ENCODE measurements at places on chromosomes 6 and 20. TPM values are rescaled to one million over a fixed set of nuclear protein-coding genes. Genes with fewer than 3 reads are reported as not detected.

The BPIFB2 gene
- not detected for total RNA-seq

The CCM2L gene
- total RNA-seq, result not detected

The HLA-DQB1 gene
- total RNA-seq, result 17.0 TPM

- DNase-seq, result no peak
- no peaks in the 10 kb centered on the region for H3K4me1 ChIP-seq
- peaks cover 6% of the 10 kb centered on the region for H3K27me3 ChIP-seq
- no peak overlapping the region for H3K27ac ChIP-seq
- no peaks in the 10 kb centered on the region for H3K36me3 ChIP-seq
- no peak overlapping the region for H3K4me3 ChIP-seq
Observed at GRCh38 chr20:51131811-51132210, 108.9 kb upstream of the KCNG1 start.

The GTSF1L gene
- total RNA-seq, result 0.73 TPM

- no peak overlapping the region for H3K27ac ChIP-seq
- DNase-seq, result no peak
- no peaks in the 10 kb centered on the region for H3K4me1 ChIP-seq
- no peaks in the 10 kb centered on the region for H3K27me3 ChIP-seq
- no peak overlapping the region for H3K4me3 ChIP-seq
Observed at GRCh38 chr20:61907081-61907891, 158.4 kb downstream of the TAF4 start.

DNA sequence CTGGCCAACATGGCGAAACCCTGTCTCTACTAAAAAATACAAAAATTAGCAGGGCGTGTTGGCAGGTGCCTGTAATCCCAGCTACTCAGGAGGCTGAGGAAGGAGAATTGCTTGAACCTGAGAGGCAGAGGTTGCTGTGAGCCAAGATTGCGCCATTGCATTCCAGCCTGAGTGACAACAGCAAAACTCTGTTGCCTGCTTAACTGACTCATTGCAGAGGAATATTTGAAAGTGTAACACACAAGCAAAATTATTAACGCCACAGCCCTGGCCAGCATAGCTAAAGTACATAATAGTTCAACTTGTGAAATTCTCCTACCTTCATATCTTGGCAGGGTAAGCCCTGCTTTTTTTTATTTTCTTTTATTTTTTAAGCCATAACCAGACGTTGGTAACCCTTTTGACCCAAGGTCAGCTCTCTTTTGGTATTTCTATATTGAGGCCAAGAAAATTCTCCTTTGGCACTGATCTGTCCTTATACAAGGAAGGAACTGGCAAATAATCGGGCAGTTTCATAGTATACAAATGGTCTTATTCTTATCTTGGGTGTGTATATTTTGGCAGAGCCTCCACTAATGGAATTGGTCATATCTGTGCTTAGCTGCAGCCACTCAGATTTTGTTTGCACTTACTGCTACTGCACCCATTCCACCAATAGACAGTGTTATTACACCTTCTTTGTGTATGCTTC is 4.0 kb upstream of the ADGRF5 start:
- H3K4me3 ChIP-seq, result no peak overlapping the region
- H3K36me3 ChIP-seq, result peaks cover 4% of the 10 kb centered on the region
- no peaks in the 10 kb centered on the region for H3K4me1 ChIP-seq
- H3K27me3 ChIP-seq, result peaks cover 5% of the 10 kb centered on the region
- no peak overlapping the region for H3K27ac ChIP-seq

- no peaks in the 10 kb centered on the region for H3K27me3 ChIP-seq
- H3K4me1 ChIP-seq, result peaks cover 11% of the 10 kb centered on the region
- no peak overlapping the region for H3K4me3 ChIP-seq
- DNase-seq, result no peak
- H3K36me3 ChIP-seq, result peaks cover 95% of the 10 kb centered on the region
- H3K27ac ChIP-seq, result peak overlapping the region; percentile 31
Observed at GRCh38 chr6:15518057-15518456, 144.8 kb downstream of the DTNBP1 start.

DNA sequence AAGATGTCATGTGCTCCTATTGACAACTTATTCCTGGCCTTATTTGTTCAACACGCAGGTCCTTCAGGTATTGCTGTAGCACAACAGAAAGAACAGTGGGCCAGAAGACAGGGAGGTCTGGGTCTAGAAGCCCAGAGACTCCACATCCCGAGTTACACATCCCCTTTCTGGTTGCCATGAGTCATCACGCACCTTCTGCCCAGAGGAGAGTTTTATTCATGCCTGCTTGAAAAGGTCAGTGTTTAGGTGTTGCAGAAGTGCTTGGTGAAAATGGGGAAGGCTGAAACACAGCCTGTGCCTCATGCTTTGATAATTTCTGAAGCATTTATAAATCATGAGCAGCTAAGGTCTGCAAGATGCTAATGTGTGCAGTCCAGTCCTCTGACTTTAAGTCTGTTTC is 256.4 kb downstream of the GMPR start:
- peaks cover 24% of the 10 kb centered on the region for H3K4me1 ChIP-seq
- H3K27ac ChIP-seq, result no peak overlapping the region
- no peaks in the 10 kb centered on the region for H3K27me3 ChIP-seq
- DNase-seq, result no peak
- H3K36me3 ChIP-seq, result peaks cover 8% of the 10 kb centered on the region

- no peak for DNase-seq
- H3K4me1 ChIP-seq, result peaks cover 19% of the 10 kb centered on the region
- no peaks in the 10 kb centered on the region for H3K27me3 ChIP-seq
- H3K4me3 ChIP-seq, result no peak overlapping the region
Observed at GRCh38 chr6:22064558-22064957, 232.3 kb downstream of the PRL start.

The LHFPL5 gene
- total RNA-seq, result not detected

DNA sequence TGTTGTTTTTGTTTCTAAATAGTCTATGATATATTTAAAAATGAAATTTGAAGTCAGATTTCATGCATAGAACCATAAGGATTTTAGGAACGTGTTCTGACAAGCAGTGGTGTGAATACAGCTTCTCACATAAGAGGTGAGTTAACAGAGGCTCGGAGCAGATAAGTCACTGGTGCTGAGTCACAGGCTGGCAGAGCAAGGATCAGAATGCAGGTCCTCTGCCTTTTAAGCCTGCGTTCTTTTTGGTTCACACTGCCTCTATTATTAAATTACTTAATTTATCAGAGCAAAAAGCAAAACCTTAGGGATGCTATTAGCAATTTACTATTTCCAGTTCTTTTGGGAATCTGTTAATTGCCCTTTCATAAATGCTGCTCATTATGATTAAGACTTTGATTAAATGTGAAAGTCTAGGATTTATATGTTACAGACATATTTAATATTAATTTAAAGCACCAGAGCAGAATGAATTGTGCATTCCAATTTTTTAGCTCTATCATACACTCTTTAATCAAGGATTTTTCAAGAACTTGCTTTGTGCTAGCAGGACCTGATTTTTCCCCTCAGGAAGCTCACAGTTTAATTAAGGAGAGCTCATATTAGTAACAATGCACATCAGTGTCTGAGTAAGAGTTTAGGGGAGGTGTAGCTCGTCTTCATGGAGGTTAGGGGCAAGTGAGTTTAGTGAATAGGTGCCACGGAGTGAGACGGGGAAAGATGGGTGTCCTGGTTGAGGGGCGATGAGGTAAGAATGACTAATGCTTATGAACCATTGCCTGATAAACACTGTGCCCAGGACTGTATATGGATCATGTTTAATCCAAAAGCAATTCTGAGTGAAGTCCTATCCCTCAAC is 212.7 kb upstream of the AGPAT4 start:
- H3K4me3 ChIP-seq, result no peak overlapping the region
- H3K27ac ChIP-seq, result no peak overlapping the region
- DNase-seq, result no peak

GRCh38 chr6:89987140-89987539 is 92.9 kb downstream of the GJA10 start:
- H3K27me3 ChIP-seq, result no peaks in the 10 kb centered on the region
- H3K27ac ChIP-seq, result peak overlapping the region; percentile 69
- H3K4me1 ChIP-seq, result peaks cover 82% of the 10 kb centered on the region
- H3K4me3 ChIP-seq, result no peak overlapping the region

- no peaks in the 10 kb centered on the region for H3K36me3 ChIP-seq
- DNase-seq, result no peak
- H3K27me3 ChIP-seq, result no peaks in the 10 kb centered on the region
- no peak overlapping the region for H3K27ac ChIP-seq
Observed at GRCh38 chr20:47392721-47393073, 36.2 kb upstream of the ZMYND8 start.

DNA sequence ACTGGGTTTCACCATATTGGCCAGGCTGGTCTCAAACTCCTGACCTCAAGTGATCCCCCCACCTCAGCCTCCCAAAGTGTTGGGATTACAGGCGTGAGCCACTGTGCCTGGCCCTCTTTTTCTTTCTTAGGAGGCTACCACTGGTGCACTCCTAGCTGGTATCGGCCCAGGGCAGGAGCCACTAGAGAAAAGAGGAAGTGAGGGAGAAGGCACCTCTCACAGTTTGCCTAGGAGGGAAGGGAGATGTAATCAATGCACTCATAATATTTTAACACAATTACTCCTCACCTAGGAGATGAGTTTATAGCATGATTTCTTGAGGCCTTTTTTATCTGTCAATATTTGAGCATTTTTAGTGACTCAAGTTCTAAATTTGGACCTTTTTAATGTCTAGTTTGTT is 189.0 kb upstream of the SOX4 start:
- H3K4me3 ChIP-seq, result no peak overlapping the region
- H3K36me3 ChIP-seq, result no peaks in the 10 kb centered on the region
- no peak for DNase-seq
- no peak overlapping the region for H3K27ac ChIP-seq
- H3K4me1 ChIP-seq, result no peaks in the 10 kb centered on the region
- H3K27me3 ChIP-seq, result peaks cover 4% of the 10 kb centered on the region

DNA sequence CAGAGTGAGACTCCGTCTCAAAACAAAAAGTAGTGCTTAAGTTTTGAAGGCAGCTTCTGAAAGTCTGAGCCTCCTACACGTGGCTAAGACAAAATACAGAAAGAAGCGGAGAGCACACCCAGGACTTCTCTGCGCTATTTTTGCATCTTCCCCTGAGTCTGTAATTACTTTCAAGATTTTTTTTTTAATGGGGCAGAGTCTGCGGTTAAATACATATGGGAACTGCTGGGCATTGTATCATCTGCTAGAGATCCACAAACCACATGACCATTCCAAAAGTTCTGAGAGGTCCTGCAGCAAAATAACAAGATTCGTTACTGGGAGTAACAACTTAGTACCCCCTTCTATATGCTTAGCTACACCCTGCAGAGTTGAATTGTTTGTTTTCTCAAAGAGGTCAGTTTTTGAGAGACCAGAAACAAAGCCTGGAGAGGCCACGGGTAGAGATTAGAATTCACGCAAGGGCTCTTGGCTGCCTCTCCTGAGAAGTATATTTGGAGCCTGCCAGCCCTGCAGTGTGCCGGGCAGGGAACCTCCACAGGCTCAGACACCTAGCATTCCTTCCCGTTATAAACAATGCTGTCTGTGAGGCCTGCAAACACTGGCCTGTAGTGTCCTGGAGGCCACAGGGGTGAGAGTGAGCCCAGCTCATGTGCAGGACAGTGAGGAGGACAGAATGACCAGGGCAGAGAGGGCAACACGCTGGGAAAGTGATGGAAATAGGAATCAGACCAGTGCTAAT is 48.2 kb upstream of the FAM50B start:
- H3K4me1 ChIP-seq, result no peaks in the 10 kb centered on the region
- H3K36me3 ChIP-seq, result no peaks in the 10 kb centered on the region
- H3K27ac ChIP-seq, result no peak overlapping the region
- DNase-seq, result no peak

GRCh38 chr6:72864799-72865198 is 242.9 kb downstream of the KCNQ5 start:
- H3K4me1 ChIP-seq, result peaks cover 15% of the 10 kb centered on the region
- H3K27ac ChIP-seq, result no peak overlapping the region
- H3K4me3 ChIP-seq, result no peak overlapping the region
- no peaks in the 10 kb centered on the region for H3K36me3 ChIP-seq

The PLCB4 gene
- not detected for total RNA-seq

DNA sequence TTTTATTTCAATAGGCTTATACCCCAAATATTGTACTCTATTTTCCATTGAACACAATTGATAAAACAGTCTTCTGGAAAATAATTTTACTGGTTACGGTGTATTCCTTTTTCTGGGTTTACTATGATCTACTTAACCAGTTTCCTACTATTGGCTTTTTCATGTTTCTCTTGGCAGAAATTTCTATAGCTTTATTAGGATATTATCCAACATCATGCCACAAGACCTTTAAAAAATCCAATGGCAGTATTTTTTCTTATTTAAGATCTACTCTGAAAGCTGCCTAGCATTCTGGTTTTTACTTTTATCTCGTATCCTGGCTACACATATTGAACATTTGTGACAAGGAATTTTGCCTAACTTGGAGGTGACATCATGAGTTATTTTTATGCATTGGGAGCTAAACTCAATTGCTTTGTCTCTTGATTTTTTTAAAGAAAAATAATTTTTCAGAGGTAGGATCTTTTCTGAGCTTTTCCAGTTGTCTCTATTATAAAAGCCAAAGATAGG is 45.5 kb downstream of the SLC9A8 start:
- H3K36me3 ChIP-seq, result peaks cover 11% of the 10 kb centered on the region
- DNase-seq, result no peak
- H3K27ac ChIP-seq, result no peak overlapping the region
- no peak overlapping the region for H3K4me3 ChIP-seq

DNA sequence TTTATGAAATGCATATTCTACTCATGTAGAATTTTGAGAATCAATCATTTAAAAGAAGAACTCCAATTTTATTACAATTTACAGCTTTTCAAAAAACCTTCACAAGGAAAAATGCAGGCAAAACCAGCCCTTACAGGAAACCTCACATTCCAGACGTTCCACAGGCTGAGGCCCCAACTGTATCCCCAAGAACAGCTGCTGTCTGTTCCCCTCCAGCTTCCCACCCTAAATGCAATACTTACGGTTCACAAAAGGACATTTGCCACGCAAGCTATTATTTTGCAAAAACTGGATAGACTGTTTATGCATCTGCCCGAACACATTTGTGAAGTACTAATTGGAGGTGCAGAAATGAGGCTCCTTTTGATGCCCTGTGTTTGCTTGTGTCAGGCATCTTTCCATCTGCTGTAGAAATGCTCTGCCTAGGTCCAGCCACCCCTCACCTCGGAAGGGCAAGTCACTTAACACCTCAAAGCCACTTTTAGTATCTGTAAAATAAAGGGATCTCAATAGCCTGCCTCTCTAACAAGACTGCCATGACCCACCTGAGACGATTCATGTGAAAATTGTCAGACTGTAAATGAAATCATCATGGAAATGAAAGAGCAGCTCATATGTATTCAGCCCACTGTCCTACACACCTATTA is 26.5 kb downstream of the PDE10A start:
- no peak overlapping the region for H3K4me3 ChIP-seq
- peaks cover 5% of the 10 kb centered on the region for H3K36me3 ChIP-seq
- DNase-seq, result no peak

The SIRPG gene
- total RNA-seq, result 52.2 TPM

Data from naive thymus-derived CD8-positive, alpha-beta T cell (primary cell).